ENCODE measurements at places on chromosomes 2 and 18.

- DNase-seq: no peak
These were observed 391 bp downstream of the ZNF385B start for GRCh38 chr2:179861027-179861415.

DNA sequence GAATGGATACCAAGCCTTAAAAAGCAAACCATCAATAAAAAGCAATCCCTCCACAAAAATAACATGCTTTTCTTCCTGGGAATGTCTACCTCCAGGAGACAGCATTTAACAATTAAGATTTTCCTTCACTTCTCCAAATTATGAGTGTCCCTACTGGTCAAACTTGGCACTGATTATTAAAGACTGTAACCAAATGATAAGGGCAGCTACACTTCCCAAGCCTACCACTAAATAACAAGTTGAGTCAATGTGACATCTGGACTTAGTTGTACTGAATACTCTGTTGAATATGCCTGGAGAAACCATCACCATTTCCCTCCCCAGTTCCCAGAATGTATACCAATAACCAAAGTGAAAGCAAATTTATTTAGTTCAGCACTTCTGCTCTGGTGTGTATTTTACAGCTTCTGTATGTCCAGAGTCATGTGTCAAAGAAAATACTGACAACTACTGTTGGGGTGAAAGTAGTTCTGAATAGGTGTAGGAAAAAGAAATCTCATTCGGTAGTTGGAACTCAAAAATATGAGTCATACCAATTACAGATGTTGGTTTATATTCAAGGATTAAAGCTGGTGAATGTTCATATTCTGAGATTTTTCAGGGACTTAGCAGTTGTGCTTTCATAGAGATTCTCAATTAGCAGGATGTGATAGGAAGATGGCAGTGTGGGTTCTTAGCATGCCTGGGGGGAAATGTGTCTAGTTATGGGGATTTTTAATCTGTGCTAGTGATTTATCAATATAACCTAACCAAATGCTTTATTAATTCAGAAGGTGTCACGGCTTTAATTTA lies 1291.6 kb upstream of the GYPC start:
- no peak for DNase-seq

DNA sequence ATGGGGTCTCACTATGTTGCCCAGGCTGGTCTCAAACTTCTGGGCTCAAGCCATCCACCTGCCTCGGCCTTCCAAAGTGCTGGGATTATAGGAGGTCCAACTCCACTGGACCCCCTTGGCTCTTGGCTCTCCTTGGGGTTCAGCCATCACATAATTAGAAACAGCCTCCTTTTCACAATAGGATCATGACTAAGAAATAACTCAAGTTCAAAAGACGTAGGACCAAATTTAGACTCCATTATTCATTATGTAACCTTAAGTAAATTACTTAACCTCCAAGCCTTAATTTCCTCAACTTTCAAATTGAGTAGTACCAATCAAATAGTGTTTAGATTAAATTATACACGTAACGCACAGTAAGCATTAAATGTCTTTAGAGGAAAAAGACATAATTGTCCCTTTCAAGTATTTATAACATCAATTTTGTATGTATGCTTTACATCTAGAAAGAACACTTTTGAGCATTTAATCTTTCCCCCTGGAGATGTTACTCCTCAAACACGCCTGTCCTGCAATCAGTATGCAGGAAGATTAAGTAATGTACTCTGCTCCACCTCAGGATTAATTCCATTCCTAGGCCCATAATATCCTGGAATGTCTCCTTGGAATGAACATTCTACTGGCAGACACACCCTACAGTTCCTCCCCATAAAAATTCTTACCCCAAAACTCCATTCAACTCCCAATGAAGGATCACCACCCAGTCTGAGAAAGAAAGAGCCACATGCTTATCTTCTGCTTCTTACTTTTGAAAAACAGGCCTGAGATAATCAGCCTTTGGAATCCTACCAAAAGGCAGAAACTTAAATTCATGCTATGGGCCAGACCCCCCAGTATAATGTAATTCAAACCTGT lies 49.1 kb downstream of the COBLL1 start:
- no peak for DNase-seq

DNA sequence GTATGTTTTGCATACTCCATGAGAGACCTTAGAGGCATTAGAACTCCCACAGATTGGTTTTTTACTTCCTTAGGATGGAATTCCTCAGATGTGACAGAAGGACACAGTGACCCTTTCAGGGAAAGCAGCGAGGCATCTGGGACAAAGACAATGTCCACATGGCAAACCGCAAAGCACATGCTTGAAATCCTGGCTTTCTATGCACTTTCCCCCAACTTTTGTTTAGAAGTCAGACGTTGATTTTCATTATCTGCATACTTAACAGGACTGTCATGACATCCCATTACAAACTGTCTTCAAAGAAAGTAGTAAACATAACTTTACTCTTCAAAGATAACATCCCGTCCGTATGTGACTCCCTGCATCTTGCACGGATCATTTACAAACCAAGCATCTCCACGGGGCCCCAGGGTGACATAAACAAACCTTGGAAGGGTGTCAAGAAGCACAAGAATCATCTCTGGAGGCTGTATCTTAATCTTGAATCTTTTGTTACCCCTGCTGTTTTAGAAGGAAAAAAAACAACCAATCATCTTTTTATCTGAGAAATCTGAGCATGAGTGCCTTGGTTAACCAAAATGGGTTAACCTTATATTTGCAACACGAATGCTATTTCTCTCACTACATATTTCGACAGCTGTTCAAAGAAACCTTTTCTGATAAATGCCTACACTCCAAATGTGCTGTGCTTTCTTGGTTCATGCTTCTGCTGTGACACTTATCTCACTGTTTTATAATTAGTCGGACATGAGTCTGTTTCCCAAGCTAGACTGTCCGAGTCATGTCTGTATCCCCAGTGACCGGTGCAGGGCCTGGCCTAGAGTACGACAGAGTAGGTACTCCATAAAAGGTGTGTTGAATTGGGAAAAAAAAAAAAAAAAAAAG lies 90.8 kb downstream of the CCBE1 start:
- no peak for DNase-seq

- no peak for DNase-seq
These were observed 14.2 kb upstream of the ANKRD44 start for GRCh38 chr2:197324801-197325200.

DNA sequence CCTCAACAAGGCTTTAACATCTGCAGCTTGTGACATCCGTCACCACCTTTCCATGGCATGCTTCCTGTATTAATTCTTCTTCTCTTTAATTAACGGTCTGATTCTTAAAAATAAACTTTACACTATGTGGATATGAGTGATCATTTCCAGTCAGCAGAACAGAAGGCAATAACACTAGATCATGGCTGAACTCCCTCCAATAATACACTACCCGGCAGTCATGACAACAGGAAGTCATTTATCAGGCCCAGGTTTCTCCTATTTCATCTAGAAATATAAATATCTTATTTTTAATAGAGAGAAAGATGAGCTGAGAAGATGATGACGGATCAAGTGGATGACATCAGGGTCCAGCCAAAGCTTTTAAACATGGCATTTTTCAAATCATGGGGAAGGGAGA lies 792.2 kb downstream of the SLC4A3 start:
- DNase-seq: no peak

DNA sequence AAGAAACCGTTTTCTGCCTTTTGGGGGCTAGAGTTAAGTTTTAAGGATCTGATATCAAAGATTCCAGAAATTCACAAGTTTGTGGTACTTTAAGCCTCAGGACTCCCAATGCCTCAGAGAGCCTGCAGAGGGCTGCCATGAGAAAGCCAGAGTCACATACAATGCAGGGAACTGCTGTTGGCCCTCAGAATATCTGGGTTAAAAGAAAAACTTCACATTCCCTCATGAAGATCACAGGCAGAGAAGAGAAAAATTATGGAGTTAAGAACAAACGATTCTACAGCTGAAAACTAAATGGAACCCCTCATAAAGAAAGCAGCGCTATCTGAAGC lies 39.5 kb downstream of the HDAC4 start:
- DNase-seq: no peak

GRCh38 chr2:143582046-143582747 lies 453.0 kb downstream of the ARHGAP15 start:
- DNase-seq: no peak

DNA sequence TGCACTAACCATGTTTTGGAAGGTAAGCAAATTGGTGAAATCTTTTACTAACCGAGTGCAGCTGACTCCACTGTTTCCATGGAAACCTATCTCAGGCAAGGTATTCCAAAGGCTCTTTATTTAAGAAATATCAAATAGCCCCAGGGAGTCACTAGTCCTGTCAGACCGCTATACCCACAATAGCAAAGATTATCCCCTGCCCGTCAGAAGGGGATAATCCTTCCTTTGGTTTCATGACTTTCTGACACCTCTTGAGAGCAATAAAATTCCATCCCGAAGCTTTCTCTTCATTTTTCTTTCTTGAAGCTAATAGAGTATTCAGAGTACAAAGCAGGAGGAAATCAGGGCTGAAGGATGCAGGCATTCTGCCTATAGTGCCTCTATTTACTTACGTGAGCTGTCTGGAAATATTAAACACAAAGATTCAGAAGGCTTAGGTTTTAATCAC lies 34.7 kb upstream of the MAP2 start:
- DNase-seq: no peak

DNA sequence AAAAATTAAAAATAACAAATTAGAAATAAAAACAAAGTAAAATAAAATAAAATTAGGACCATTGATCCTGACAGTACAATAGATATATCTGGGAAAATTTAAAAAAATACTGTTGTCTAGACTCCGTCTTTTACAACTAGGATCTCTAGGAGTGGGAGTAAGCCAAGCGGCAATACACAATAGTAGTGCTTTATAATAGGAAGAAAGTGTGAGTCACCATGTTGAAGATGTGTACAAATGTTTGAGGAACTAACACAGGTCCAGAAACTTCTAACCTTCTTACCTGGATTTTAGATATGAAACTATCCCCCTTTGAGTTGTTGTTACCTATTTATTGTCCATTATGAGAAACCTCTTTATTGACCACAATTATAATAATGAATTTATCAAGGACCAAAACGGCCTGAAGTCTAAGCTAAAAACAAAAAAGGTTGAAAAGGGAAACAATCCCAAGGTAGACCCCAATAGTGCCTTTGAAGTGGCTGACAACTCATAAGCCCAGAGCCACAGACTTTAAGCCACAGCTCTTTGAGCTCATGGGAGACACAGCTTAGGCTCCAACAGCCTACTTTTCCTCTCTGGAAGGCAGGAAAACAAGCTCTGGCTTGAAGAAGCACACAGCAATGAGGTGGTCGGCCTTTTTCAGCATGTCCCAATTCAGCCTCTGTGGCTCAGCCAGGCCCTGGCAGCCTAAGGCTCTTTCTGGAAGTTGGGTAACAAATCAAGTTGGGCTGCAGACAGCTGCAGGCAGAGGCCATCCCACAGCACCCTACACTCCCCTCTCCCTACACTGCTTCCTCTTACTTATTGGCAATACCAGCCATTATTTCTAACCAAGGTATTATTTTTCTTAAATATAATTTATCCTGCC lies 62.9 kb downstream of the AQP4 start:
- DNase-seq: no peak

DNA sequence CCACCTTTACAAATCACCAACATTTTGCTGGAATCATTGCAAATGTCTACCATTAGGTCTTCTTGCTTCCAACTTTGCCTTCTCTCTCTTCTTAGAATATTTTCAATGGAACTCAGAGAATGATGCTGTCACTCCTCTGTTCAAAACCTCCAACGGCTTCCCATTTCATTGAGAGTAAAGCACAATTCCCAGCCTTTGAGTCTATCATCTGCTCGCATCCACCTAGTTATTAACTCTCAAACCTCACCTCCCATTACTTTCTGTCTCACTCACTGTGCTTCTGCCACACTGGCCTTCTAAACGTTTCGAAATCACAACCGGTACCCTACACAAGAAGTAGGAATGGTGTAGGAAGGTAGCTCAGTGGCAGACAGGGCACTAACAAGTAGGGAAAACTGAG lies 40.0 kb downstream of the ROCK2 start:
- DNase-seq: no peak

GRCh38 chr2:3598197-3598910 lies 3.4 kb downstream of the COLEC11 start:
- DNase-seq: no peak

- DNase-seq: no peak
These were observed 240.9 kb upstream of the GULP1 start for GRCh38 chr2:188050726-188051125.

DNA sequence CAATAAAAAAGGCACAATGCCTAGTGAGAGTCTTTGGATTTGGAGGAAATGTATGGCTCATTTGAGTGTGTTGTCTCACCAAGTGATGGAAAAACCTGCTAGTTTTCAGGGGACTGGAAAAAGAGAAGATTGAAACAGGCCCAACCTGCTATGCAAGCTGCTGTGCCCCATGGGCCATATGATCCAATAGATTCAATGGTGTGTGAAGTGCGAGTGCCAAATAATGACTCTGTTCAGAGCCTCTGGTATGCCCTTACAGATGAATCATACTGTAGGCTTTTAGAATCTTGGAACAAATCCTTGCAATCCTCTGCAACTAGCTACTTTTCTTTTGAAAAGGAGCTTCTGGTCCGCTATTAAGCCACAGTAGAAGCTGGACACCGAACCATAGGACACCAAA lies 529.8 kb upstream of the CNTNAP5 start:
- no peak for DNase-seq
